Adrenal gland (tissue), 19 donors: ENCODE measurements at places on chromosomes 5 and 9.

GRCh38 chr9:134209731-134210311, 45.5 kb upstream of the RNU6ATAC start:
- H3K36me3 ChIP-seq = no peaks in the 10 kb centered on the region
- DNase-seq = no peak
- H3K4me3 ChIP-seq = no peak overlapping the region
- no peaks in the 10 kb centered on the region for H3K27me3 ChIP-seq

- no peaks in the 10 kb centered on the region for H3K4me1 ChIP-seq
- H3K36me3 ChIP-seq = no peaks in the 10 kb centered on the region
- H3K4me3 ChIP-seq = no peak overlapping the region
- no peak for DNase-seq
- H3K27ac ChIP-seq = no peak overlapping the region
Measured at GRCh38 chr5:16791904-16792597, 144.0 kb downstream of the MYO10 start.

DNA sequence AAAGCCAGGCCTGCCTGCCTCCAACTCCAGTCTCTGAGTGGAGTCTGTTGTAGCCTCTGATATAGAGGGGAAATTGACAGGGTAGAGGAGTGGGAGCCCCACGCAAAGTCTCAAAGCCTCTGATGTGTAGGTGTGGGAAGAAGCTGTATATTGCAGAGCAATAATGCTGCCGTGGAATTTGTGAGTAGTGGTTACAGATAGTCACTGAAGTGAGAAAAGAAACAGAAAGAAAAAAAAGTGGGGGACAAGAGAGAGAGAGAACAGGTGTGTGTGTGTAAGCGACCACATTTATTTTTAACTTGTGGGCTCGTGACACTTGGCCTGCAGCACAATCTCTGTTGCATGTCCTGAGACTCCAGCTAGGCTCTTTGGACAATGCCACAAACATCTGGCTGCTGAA, 227.8 kb downstream of the NSG2 start:
- no peaks in the 10 kb centered on the region for H3K36me3 ChIP-seq
- no peaks in the 10 kb centered on the region for H3K27me3 ChIP-seq
- no peaks in the 10 kb centered on the region for H3K4me1 ChIP-seq
- H3K4me3 ChIP-seq = no peak overlapping the region
- H3K27ac ChIP-seq = no peak overlapping the region
- no peak for DNase-seq

GRCh38 chr9:93306081-93306480, 122.1 kb downstream of the WNK2 start:
- H3K4me3 ChIP-seq = no peak overlapping the region
- no peaks in the 10 kb centered on the region for H3K4me1 ChIP-seq
- no peaks in the 10 kb centered on the region for H3K27me3 ChIP-seq
- no peaks in the 10 kb centered on the region for H3K36me3 ChIP-seq

GRCh38 chr9:112917047-112917986, 26.6 kb upstream of the SLC46A2 start:
- DNase-seq = no peak
- no peak overlapping the region for H3K4me3 ChIP-seq
- H3K27ac ChIP-seq = no peak overlapping the region
- no peaks in the 10 kb centered on the region for H3K4me1 ChIP-seq

GRCh38 chr5:57172466-57173318, 1.2 kb upstream of the GPBP1 start:
- H3K36me3 ChIP-seq = no peaks in the 10 kb centered on the region
- H3K27me3 ChIP-seq = no peaks in the 10 kb centered on the region
- peaks cover 24% of the 10 kb centered on the region for H3K4me1 ChIP-seq
- peak overlapping the region; percentile 34 for H3K4me3 ChIP-seq
- peak overlapping the region; percentile 99 for H3K27ac ChIP-seq
- DNase-seq = no peak

GRCh38 chr9:87255431-87256155, 242.1 kb upstream of the DAPK1 start:
- H3K27ac ChIP-seq = no peak overlapping the region
- no peaks in the 10 kb centered on the region for H3K4me1 ChIP-seq
- H3K27me3 ChIP-seq = no peaks in the 10 kb centered on the region
- no peak for DNase-seq
